Kidney epithelial cell (primary cell): ENCODE measurements at places on chromosomes 1 and 21.

DNA sequence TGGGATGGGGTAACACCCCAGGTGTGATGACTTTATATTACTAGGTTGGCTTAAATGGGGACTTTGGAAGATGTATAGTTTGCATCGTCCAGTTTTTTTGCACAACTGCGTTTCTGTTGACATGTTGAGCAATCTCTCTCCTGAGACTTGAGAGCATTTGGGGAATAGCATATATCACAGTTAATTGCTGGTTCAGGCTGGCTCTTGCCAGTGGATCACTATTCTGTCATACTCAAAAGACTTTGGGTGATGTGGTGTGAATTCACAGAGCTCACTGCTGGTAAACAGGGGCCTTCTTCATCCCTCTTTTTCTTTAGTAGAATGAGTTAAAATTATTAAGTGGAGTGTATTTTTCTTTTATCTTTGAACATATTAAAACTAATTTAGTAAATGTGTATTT lies 44.3 kb downstream of the LHX9 start:
- DNase-seq, result no peak

DNA sequence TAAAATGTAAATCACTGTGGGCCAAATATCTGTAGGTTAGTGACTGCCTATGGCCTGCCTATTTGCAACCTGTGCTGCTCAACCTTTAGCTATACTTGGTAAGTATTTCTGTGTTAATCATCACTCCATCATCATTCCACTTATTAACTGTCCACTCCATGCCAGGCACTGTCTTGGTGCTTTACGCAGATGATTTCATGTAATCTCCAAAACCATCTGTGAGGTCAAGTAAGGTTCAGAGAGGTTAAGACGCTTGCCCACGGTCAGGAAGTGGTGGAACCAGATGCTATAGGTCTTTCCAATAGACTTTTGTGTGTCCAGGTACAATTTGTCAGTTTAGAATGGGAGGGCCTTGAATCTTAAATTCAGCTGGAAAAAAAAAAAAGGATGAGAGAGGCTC lies 10.8 kb upstream of the PHACTR4 start:
- DNase-seq, result no peak

DNA sequence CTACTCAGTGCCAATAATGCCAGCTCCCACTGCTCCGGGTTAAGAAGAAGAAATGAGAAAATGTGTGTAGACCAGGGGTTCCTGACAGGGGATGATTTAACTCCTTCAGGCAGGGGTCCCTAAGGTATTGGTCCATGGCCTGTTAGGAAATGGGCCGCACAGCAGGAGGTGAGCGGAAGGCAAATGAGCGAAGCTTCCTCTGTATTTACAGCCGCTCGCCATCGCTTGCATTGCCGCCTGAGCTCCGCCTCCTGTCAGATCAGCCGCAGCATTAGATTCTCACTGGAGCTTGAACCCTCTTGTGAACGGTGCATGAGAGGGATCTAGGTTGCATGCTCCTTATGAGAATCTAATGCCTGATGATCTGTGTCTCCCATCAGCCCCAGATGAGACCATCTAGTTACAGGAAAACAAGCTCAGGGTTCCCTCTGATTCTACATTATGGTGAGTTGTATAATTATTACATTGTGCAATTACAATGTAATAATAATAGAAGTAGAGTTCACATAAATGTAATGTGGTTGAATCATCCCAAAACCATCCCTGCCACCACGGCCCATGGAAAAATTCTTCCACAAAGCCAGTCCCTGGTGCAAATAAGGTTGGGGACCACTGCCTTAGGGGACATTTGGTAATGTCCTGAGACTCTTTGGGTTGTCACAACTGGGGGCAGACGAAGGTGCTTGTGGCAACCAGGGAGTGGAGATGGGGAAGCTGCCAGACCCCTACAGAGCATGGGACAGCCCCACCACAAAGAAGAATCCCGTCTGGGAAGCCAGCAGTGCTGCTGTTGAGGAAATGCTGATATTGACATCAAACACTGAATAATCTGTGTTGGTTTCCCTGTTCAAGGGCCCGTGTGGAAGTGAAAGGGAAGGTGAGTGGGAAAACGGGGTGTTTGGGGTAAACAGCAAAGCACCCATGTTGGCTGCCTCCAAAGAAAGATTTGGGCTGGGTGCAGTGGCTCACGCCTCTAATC lies 60.8 kb downstream of the DHRS3 start:
- no peak for DNase-seq

- no peak for DNase-seq
Measured at GRCh38 chr1:59223198-59223597, 73.7 kb upstream of the FGGY start.

GRCh38 chr1:186978596-186979556 lies 150.1 kb downstream of the PLA2G4A start:
- DNase-seq, result no peak

GRCh38 chr1:22489823-22490222 lies 38.2 kb downstream of the ZBTB40 start:
- DNase-seq, result no peak

GRCh38 chr1:155195201-155196102 lies 12.2 kb downstream of the THBS3 start:
- DNase-seq, result no peak

DNA sequence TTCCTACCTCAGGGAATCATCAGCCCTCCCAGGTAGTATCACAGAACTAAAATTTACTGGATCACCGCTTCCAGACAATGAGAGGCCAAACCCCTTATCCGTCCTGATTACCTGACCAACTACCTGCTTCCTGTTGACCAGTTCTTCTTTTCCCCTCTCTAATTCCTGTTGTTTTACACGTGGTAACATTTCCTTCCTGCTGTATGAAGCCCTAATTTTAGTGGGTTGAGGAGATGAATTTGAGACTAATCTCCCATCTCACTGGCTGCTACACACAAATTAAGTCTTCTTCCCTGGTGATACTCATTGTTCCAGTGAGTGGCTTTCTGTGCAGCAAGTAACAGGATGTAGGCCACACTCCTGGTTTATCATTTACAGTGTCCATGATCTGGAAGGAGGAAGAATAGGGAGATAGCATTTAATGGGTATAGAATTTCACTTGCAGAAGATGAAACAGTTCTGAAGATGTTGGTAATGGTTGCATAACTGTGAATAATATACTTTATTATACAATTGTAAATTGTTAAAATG lies 2112.9 kb downstream of the NCAM2 start:
- peak; percentile 2 for DNase-seq

DNA sequence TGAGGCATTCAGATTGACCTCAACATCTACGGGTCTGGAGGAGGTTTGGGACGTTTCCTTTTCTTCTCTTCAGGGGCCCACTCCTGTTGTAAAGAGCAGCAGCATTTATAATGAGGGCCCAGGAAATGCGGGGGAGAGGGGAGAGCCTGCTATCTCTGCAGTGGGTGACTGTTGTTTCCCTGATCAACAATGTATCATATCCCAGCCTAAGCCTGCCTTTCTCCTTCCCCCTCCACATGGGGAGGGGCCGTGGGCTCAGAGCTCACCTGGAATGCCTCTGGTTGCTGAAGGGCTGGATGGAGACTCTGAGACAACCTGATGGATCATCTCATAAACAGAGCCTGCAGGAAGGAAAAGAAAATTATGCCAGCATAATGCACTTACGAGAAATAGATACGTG lies 36.0 kb upstream of the HAO2 start:
- DNase-seq, result no peak

GRCh38 chr1:231855926-231856325 lies 229.3 kb downstream of the DISC1 start:
- no peak for DNase-seq

GRCh38 chr1:179052776-179053175 lies 27.1 kb downstream of the FAM20B start:
- DNase-seq, result no peak

DNA sequence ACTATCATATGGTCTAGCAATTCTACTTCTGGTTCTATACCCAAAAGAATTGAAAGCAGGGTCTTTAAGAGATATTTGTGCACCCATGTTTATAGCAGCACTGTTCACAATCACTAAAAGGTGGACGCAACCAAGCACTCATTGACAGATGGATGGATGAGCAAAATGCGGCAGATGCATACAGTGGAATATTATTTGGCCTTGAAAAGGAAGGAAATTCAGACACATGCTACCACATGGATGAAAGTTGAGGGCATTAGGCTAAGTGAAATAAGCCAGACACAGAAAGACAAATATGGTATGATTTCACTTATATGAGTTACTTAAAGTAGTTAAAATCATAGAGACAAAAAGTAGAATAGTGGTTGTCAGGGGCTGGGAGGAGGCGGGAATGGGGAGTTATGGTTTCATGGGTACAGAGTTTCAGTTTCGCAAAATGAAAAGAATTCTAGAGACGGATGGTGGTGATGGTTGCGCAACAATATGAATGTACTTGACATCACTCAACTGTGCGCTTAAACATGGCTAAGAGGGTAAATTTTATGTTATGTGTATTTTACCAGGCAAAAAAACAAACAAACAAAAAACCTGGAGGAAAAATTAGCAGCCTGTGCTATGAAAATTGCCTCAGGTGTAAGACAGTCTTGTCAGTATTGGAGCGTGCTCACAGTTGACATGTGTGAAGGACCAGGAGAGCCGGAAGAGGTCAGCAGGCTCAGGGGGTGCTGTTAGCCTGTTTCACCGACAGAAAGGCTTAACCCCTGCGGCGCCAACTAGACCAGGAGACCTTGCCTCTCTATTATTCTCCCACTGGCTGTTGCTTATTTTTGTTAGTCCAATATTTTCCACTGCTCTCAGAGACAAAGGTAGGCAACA lies 26.5 kb downstream of the CD247 start:
- DNase-seq, result no peak

- DNase-seq, result no peak
Measured at GRCh38 chr1:56132520-56132919, 446.8 kb downstream of the PLPP3 start.
